ENCODE measurements at places on chromosomes 12 and 14.

- DNase-seq, result no peak
Measured at GRCh38 chr12:58369576-58369975, 428.2 kb downstream of the ATP23 start.

- DNase-seq, result no peak
Measured at GRCh38 chr14:89231426-89232113, 185.5 kb downstream of the FOXN3 start.

DNA sequence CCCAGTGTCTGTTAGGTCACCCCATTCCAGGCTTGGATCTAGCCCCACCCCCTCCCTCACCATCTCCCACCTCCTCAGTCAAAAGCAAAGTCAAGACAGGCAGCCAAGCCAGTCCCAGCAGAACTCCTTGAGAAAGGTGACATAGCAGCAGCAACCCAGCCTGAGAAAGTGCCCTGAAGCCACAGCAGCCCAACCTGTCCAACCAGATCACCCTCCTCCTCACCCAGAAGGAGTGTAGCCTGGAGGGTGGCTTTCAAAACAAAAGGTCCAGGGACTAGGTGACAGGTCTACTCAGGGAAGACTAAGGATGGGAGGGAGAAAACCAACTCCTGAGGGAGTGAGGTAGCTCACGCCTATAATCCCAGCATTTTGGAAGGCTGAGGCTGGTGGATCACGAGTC, 5.2 kb downstream of the RAB15 start:
- DNase-seq, result no peak

- no peak for DNase-seq
Measured at GRCh38 chr12:10672231-10672868, 1.5 kb downstream of the STYK1 start.

- DNase-seq, result no peak
Measured at GRCh38 chr14:67133595-67134441, 55.4 kb upstream of the GARIN2 start.
